ENCODE measurements at places on chromosomes 1 and 21. TPM values are rescaled to one million over a fixed set of nuclear protein-coding genes. Genes with fewer than 3 reads are reported as not detected.

DNA sequence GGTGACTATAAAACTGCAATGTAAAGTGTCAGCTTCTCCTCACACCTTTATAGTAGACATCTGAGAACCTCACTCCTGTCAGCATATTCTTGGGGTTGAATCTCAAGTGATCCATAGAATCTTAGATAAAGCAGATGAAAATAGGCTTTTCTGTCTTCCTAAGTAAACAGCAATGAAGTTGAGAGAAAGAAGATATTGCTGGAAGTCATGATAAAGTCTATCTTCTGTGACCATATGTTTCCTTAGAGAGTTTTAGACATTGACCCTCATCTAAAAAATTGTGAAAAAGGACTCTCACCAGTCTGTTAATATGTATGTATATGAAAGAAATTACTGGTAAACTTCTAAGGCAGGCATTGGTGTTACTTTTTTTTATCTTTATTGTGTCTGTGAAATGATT lies 66.8 kb downstream of the LIPI start:
- no peak for DNase-seq

GRCh38 chr1:49036700-49037099 lies 260.0 kb upstream of the BEND5 start:
- DNase-seq, result no peak

DNA sequence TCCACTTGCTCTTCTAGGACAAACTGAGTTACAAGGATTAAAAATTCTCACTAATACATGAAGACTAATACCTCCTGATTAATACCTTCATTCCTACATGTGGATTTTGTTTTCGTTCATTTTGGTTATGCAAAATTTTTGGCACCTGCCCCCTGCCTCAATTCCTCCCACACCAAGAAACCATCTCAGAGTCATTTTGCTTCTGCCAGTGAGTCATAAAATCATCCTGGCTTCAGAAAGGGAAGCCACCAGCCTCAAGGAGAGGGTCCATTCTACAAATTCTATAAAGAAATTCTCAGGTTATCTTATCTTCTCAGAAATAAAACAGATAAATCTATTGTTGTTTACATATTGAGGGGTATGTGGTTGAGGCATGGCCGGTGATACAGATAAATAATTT lies 103.2 kb upstream of the COA6 start:
- DNase-seq, result peak; percentile 16

GRCh38 chr1:220368352-220369265 lies 96.4 kb upstream of the RAB3GAP2 start:
- no peak for DNase-seq

DNA sequence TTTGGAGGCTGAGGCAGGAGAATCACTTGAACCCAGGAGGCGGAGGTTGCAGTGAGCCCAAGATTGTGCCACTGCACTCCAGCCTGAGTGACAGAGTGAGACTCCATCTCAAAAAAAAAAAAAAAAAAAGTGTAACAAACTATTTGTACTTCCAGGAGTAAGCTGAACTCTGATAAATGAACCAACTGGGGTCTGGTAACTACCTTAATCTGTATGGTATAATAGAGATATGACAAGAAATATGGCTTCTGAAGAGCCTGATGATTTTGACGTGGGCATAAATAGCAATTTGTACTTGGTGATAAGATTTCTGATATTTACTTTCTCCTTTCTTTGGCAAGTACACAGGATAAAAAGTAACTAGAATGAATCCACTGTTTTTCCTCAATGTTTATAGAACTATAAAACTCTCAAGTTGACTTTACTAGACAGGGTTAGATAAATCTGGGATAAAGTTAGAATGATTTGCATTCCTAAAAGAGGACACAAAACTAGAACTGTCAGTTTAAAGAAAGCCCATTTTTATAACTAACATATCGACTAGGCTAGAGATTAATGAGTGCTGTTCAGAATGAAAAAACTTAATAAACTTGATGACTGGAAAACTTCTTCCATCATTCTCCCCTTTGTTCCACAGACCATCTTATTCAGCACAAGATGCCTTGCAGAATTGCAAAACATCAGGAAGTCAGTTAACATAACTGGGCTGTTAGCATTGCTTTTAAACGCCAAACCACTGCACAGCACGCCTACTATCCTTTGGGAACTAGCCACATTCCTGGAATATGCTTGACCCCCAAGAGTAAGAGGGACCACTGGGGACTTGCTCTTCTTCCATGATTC lies 51.5 kb upstream of the EDARADD start:
- DNase-seq, result no peak

DNA sequence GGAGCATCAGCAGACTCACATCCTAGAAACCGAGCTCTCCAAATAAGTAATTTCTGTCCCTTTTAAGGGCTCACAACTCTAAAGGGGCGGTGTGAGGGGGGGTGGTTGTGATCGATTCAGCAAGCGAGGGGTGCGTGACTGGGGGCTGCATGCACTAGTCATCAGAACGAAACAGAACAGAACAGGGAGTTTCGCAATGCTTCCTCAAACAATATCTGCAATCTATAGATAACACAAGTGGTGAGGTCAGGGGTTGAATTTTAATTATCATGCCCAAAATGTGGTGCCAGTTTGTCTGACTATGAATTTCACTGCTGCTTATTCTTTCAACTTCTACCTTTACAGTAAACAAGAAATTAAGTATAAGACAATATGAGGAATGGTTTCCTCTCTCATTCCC lies 1003.0 kb upstream of the NCAM2 start:
- DNase-seq, result no peak

OR2T2 gene
- total RNA-seq, result not detected

DIP2A gene
- 42.4 TPM for total RNA-seq

NUAK2 gene
- total RNA-seq, result 5.9 TPM

DCDC2B gene
- not detected for total RNA-seq
